ENCODE measurements at places on chromosomes 7 and 10.

GRCh38 chr7:146982482-146982881, 865.9 kb downstream of the CNTNAP2 start:
- no peak for DNase-seq

- no peak for DNase-seq
These were observed 179.9 kb downstream of the AUTS2 start for GRCh38 chr7:69778138-69778537.

DNA sequence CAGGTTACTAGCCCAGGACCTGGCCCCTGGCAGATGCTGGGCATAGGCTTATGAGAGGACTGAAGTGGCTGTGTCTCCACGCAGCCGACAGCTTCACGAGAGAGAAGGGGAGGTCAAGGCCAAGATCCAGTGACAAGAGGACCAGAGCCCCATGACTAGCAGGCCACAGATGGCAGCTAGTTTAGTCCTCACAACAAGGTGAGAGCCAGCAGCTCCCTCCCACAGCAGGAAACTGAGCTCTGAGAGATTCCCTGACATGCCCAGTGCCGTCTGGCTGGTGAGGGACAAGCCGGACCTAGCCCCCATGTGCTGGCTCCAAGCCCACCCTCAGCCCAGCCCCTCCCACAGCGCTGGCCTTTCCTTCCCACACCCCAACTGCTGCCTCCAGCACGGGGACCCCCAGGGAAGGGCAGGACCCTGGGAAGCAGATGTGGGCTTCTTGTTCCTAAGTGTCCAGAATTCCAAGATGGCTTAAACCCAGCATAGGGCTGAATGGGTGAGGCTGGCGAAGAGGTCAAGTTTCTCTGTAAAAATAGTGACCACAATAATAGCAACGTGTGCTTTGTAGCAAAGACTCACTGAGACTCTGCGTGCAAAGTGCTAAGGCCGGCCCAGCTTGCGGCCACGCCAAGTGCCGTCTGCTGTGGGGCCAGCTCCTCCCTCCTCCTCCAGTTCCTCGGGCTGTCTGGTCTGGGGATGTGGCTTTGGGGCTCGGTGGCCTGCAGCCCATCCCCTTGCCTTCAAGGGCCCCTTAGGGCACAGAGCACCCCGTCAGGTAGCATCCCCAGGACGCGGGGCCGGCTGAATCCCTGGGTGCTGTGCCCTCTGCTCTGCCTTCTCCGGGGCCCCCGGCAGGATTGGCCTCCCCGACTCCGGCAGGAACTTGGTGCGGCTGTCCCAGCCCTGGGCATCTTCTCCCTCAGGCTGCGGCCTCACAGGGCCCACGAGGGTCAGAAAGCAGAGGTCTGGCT, 7.8 kb upstream of the FAM20C start:
- DNase-seq: no peak

- no peak for DNase-seq
These were observed 9.8 kb upstream of the RTKN2 start for GRCh38 chr10:62278441-62278910.

DNA sequence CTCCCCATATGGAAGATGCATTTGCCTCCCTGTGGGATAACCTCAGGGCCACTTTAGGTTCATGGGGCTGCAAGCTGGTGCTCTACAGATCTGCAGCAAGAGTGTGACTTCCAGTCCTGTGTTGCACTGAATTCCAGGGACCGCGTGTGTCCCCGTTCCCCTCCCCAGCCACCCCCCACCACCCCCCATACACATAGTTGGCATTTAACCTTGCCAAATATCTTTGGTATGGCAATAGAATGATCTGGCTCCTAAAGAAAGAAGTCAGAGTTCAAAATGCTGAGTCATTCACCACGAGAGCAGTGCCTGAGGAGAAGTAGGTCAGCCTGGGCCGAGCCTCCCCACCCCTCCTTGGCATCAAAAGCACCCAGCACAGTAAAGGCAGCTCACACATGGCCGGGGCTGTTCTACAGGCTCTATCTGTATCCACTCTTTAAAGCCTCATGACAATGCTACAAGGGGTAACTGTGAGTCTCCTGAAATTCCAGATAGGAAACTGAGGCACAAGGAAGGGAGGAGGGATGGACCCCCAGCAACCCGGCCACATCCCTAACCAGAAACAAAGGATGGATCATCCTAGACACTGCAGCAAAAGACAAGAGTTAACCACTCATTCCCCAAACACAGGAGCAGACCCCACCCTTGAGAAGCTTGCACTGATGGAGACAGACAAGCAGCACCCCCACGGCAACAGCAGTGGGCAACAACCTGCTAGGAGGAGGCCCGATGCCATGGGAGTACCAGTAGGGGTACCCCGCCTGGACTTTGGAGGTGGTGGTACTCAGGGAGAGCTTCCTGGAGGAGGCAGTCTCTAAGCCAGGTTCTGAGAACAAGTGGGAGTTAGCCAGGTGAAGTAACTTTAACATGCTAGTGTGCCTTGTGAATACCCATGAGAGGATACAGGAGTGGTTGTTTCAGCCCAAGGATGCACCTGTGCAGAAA, 70.3 kb upstream of the NANOS1 start:
- no peak for DNase-seq

DNA sequence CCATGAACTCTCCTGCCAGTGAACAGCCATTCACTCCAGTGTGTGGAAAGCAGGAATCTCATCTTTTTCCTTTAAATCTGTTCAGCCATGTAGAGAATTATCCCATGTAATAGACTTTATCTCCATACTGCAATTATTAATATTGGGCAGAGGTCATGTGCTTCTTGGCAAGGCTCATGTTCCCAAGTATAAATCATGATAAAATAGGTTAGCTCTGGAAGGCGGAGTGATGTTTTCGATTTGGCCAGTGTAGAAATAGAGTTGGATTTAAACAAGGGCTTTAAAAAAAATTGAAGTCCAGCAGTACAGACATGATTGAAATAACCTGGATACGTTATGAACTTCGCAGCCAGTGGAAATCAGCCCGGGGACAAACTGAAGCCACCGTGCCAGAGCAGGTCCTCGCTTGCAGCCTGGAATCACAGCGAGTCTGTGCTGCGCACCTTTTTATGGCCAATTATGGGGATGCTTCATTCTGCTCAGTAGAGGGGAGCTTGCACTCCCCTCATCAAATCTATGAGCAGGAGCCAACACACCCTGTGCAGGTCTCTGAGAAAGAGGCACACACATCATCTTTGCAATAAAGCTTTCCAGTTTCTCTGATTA, 654.0 kb upstream of the MKI67 start:
- DNase-seq: no peak

GRCh38 chr7:150665896-150666295, 19.6 kb upstream of the GIMAP2 start:
- DNase-seq: no peak

DNA sequence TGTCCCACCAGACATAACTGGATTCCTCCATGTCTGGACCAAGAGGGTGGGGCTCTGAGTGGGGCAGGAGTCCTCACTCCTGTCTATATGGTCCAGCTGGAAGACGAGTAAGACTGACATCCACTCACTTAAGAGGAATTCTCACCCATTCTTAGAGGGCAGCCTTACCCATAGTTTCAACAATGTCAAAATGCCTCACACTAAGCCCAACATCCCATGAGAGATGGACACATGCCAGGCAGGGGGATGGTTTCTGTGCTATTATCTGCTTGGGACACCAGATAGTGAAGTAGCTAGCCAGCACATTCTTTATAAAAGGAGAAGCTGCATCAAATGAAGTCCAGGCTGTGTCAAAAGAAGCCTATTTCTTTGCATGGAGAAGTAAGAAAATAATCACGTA, 4.7 kb upstream of the LANCL2 start:
- no peak for DNase-seq

DNA sequence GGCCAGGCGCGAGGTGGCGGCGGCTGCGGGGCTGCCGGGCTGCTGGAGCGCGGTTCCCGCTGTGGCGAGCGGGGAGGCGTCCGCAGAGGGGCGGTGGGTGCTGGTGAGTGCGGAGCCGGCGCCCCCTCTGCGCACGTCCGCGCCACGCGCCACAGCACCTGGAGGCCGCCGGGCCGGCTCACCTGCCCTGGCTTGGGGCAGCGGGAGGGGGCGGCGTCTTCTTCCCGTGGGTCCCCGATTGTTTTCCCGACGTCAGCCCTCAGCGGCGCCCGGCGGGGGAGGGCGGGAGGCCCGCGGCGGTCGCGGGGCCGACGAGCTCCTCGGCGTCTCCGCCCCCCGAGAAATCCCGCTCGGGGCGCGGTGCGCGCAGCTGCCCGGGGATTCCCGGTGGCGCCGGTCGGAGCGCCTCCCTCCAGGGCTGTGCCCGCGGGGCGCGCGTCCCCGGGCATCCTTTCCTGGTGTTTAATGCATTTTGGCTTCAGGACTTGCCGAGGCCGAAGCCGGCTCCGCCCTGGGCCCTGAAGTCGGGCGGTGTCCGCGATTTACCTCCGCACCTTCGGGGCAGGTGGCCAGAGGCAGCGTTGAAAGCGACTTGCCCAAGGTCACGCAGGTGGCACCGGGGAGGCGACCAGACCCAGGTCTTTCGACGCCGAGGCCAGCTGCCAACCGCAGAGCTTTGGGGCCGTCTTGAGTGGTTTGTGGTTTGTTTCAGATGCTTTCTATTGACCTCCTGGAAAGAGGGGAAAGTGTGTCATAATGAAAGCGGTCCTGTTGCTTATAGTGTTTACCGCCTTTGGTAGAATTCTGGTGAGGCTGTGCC, 561 bp downstream of the PLEKHA1 start:
- DNase-seq: peak; percentile 70

DNA sequence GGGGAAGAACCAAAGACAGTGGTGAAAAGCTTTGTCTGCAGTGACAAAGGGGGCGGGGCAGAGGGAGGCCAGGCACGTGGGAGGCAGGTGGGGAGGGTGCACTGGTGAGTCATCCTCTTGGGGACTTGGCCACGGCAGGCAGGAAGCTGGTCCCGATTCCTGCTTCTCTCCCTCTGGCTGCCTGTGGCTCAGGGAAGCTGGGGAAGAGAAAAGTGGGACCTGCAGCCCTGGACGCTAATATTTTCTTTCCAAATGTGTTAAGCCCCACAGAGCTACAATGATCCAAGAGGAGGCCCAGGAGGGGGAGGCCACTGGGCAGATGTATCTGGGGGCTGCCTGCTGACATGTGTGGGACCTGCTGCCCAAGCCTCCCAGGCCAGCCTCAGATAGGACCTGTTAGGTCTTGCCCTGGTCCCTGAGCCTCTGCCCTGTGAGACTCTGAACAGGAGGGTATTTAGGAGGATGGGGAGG, 231.8 kb downstream of the KCNMA1 start:
- peak; percentile 26 for DNase-seq

- DNase-seq: no peak
These were observed 649 bp downstream of the DNA2 start for GRCh38 chr10:68471063-68471585.
